ENCODE measurements at places on chromosomes 5 and 9. TPM values are rescaled to one million over a fixed set of nuclear protein-coding genes. Genes with fewer than 3 reads are reported as not detected.

IL3 gene
- total RNA-seq = not detected

RORB gene
- 1.3 TPM for total RNA-seq

DNA sequence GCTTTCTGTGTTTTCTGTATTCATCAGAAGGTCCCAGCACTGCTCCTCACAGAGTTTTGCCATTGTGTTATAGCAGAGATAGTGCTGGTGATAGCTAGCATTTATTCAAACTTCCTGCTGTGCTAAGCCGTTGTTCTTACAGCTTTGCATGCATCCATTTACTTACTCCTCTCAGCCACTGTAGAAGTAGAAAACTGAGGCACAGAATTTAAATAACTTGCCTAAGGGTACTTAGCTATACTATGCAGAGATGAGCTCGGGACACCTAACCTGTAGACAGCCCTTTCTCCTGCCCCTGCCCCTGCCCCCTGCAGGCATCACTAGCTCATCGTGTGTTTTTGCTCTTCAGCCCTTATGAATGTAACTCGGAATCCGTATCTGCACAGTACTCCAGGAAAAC, 227.6 kb downstream of the SAXO1 start:
- DNase-seq = no peak
- H3K27me3 ChIP-seq = no peaks in the 10 kb centered on the region
- no peak overlapping the region for H3K27ac ChIP-seq

DNA sequence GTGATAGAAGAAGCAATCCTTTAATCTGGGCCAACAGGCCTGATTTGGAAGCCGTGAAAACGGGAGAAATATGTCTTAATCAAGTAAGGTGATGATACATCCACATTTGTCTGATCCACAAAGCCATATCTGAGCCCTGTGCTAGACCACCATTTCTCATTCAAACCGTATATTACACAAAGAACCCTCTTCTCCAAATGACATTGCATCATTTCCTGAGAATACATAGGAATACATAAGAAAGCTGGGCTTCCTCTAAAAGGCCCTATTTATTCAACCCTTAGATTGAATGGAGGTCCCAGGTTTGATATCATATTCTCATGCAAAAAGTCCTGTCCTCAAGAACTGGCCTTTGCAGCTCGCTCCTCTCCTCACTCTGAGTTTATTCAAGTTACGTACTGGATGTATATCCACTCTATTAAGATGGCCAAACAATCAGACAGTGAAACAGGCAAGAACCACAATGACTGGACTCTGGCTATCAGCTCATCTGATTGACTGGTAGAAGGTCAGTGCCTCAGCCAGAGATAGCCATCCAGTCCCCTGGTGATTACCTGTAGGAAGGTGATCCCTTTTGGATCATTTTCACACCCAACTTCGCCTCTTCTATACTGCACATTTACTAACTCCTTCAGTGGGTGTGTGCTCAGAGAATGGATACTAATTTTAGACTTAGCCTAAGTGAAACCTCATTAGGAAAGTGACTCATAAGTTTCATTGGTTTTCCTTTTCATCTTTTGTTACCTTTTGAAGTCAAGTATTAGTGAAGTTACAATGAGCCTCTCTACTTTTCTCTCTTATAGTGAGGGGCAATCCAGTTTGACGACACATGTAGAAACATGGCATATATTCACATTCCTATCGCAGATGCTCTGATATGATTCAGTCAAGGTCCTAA, 167.6 kb upstream of the WWC1 start:
- H3K36me3 ChIP-seq = no peaks in the 10 kb centered on the region
- H3K27me3 ChIP-seq = no peaks in the 10 kb centered on the region
- DNase-seq = no peak
- no peak overlapping the region for H3K27ac ChIP-seq

CLK4 gene
- 23.6 TPM for total RNA-seq

ESM1 gene
- 2.1 TPM for total RNA-seq

DNA sequence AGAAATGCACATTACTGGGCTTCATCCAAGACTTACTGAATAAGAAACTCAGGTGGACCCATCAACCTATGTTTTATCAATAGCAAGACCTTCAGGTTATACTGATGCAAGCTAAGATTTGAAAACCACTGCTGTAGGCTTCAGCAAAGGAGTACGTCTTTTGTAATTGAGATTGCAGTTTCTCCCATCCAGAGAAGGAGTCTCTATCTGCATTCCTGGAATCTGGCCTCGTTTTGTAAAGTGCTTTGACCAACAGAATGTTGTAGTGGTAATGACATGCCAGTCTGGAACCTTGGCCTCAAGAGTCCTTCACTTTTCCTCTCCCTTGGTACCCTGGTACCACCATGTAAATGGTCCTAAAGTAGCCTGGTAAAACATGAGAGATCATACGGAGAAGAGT, 32.2 kb upstream of the ELAVL2 start:
- H3K4me3 ChIP-seq = no peak overlapping the region
- H3K27ac ChIP-seq = no peak overlapping the region
- no peaks in the 10 kb centered on the region for H3K27me3 ChIP-seq
- DNase-seq = no peak
- H3K36me3 ChIP-seq = no peaks in the 10 kb centered on the region

- H3K4me3 ChIP-seq = no peak overlapping the region
- no peaks in the 10 kb centered on the region for H3K36me3 ChIP-seq
- H3K27ac ChIP-seq = no peak overlapping the region
Measured at GRCh38 chr5:15383469-15383868, 116.5 kb upstream of the FBXL7 start.

GRCh38 chr5:111676926-111677415, 80.0 kb downstream of the NREP start:
- no peak overlapping the region for H3K27ac ChIP-seq
- no peaks in the 10 kb centered on the region for H3K27me3 ChIP-seq
- no peak overlapping the region for H3K4me3 ChIP-seq
- H3K4me1 ChIP-seq = peaks cover 9% of the 10 kb centered on the region

DNA sequence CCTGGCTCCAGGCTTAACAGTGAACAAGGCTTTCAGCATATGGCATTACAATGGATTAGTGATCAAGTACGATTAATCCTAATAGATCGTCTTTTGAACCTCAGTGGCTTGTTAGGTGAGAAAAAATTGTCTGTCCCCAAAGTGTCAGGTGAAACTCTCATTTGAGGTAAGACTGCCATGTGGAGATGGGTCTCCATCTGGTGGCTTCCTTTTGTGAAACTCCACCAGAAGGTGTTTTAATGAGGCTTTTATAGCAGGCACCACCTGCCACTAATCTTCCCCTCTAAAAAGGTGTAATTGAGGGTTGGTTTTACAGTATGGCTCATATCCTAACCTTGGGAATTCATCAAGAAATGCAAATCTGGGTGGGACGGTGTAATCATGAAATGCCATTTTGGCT, 471.1 kb upstream of the MPDZ start:
- H3K4me1 ChIP-seq = no peaks in the 10 kb centered on the region
- H3K27ac ChIP-seq = no peak overlapping the region

- H3K27ac ChIP-seq = no peak overlapping the region
- peak; percentile 26 for DNase-seq
- H3K36me3 ChIP-seq = no peaks in the 10 kb centered on the region
- H3K4me3 ChIP-seq = no peak overlapping the region
- H3K4me1 ChIP-seq = no peaks in the 10 kb centered on the region
Measured at GRCh38 chr5:74446725-74447241, 193.7 kb downstream of the ENC1 start.

DNA sequence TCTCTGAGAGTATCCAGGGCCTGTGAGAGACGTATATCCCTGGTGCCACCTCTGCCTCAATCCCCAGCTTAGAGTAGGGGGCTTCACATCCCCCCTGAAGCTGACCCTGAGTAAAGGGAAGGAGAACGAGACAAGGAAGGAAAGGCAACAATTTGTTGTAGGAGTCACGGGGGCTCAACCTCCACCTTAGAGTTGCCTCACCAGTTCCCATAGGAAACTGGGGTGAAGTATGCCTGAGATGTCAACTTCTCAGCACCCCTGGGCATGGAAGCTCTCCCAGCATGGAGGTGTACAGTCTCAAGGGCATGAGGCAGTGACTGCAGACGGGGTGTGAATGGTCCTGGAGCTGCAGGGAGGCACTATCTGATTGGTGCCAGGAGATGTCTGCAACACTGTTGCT, 53.6 kb downstream of the S1PR3 start:
- no peak for DNase-seq
- H3K27me3 ChIP-seq = no peaks in the 10 kb centered on the region
- H3K4me3 ChIP-seq = no peak overlapping the region
- no peaks in the 10 kb centered on the region for H3K4me1 ChIP-seq
- H3K27ac ChIP-seq = no peak overlapping the region
- no peaks in the 10 kb centered on the region for H3K36me3 ChIP-seq

GRCh38 chr5:29796013-29796412, 1397.5 kb upstream of the CDH6 start:
- DNase-seq = no peak
- no peak overlapping the region for H3K27ac ChIP-seq
- H3K4me1 ChIP-seq = no peaks in the 10 kb centered on the region
- H3K36me3 ChIP-seq = no peaks in the 10 kb centered on the region
- no peak overlapping the region for H3K4me3 ChIP-seq

- H3K4me3 ChIP-seq = no peak overlapping the region
- no peak for DNase-seq
- H3K36me3 ChIP-seq = no peaks in the 10 kb centered on the region
- H3K27me3 ChIP-seq = no peaks in the 10 kb centered on the region
Measured at GRCh38 chr5:35133186-35133585, 85.4 kb upstream of the AGXT2 start.

- H3K4me3 ChIP-seq = no peak overlapping the region
- no peaks in the 10 kb centered on the region for H3K4me1 ChIP-seq
- no peak for DNase-seq
- no peaks in the 10 kb centered on the region for H3K27me3 ChIP-seq
Measured at GRCh38 chr5:179892255-179892654, 15.4 kb downstream of the TBC1D9B start.

GRCh38 chr5:11467588-11467987, 436.7 kb downstream of the CTNND2 start:
- no peak overlapping the region for H3K27ac ChIP-seq
- no peak overlapping the region for H3K4me3 ChIP-seq
- H3K4me1 ChIP-seq = no peaks in the 10 kb centered on the region

ADAMTS6 gene
- total RNA-seq = 5.2 TPM

GRCh38 chr9:83059417-83059816, 3.5 kb downstream of the RASEF start:
- no peaks in the 10 kb centered on the region for H3K36me3 ChIP-seq

- H3K27ac ChIP-seq = no peak overlapping the region
- no peak for DNase-seq
- no peak overlapping the region for H3K4me3 ChIP-seq
- H3K27me3 ChIP-seq = no peaks in the 10 kb centered on the region
- no peaks in the 10 kb centered on the region for H3K36me3 ChIP-seq
Measured at GRCh38 chr5:83488821-83489220, 17.3 kb downstream of the VCAN start.

BRINP1 gene
- not detected for total RNA-seq

SPINK7 gene
- total RNA-seq = not detected

TMC1 gene
- not detected for total RNA-seq

HSPB3 gene
- not detected for total RNA-seq

DNA sequence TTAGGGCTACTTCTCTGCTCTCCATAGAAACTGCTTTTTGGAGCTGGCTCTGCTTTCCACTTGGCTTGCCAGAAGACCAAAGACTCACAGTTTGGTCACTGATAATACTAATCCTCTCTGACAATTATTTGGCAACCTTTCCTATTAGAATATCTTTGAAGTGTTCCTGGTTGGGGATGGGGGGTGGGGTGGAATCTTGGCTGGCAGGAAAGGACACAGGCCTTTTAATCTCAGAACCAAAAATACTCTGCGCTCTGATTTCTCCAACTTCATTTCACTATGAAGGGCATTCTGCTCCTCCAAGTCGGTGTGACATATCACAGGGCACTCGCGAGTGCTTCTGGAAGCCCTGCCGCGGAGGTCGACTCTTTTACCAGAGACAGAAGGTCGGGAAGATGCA, 1329.0 kb upstream of the WWC1 start:
- no peaks in the 10 kb centered on the region for H3K36me3 ChIP-seq
- DNase-seq = no peak
- H3K4me3 ChIP-seq = no peak overlapping the region
- no peak overlapping the region for H3K27ac ChIP-seq
- H3K4me1 ChIP-seq = no peaks in the 10 kb centered on the region

UHRF2 gene
- total RNA-seq = 40.7 TPM

OCLN gene
- 3.9 TPM for total RNA-seq

DNA sequence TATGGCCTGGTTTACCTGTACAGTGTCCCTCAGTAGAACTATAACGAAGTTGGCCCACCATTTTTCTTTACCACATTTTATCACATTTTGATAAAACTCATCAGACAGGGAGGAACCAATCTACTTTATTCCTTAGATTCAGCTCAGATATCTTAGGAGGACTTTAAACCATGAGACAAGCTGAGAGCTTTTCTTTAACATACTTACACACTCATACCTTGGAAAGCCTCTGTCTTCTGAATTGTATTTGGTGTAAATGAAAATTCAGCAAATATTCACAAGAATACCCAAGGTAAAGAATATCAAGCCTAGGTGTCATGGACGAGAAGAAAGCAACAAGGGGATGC, 313.2 kb downstream of the ENC1 start:
- H3K36me3 ChIP-seq = no peaks in the 10 kb centered on the region
- H3K4me3 ChIP-seq = no peak overlapping the region
- no peak overlapping the region for H3K27ac ChIP-seq
- DNase-seq = no peak

DNA sequence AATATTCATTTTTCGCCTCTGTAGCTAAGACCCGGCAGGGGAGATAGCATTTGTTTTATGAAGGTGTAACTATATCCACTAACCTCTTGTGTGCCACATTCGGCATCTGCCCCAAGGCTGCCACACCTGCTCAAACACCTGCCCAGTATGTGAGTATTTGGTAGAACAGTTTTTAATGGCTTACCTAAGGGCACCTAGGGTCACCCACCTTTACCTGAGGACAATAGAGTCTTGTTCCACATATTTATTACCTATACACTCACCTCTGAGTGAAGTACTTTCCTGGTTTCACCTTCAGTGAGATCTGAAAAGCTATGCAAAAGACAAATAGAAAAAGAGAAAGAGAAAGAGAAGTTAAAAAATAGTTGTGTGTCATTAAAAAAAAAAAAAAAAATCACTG, 68.0 kb upstream of the PIP5K1B start:
- H3K36me3 ChIP-seq = no peaks in the 10 kb centered on the region
- no peaks in the 10 kb centered on the region for H3K27me3 ChIP-seq
- H3K4me1 ChIP-seq = no peaks in the 10 kb centered on the region
- DNase-seq = no peak
- no peak overlapping the region for H3K27ac ChIP-seq

PCDHB2 gene
- not detected for total RNA-seq

MEGF10 gene
- not detected for total RNA-seq

DNA sequence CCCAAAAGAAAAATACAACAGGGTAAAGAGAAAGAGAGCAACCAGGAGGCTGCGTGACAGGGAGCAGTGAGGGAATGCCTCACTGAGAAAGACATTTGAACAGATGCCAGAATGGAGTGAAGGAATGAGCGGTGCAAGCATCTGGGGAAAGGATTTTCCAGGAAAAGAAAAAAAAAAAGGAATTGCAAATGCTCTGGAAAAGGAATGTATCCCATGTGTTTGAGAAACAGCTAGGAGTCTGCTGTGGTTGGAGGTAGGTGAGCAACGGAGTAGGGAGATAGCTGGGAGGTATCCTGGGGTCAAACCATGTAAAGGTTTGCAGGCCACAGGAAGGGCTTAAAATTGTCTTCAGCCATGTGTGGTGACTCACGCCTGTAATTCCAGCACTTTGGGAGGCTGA, 23.6 kb upstream of the CEMIP2 start:
- H3K27me3 ChIP-seq = no peaks in the 10 kb centered on the region
- no peaks in the 10 kb centered on the region for H3K36me3 ChIP-seq
- no peak for DNase-seq
- H3K4me1 ChIP-seq = no peaks in the 10 kb centered on the region
- H3K27ac ChIP-seq = no peak overlapping the region

PHYHD1 gene
- total RNA-seq = 26.9 TPM

Measured in uterus (tissue), 4 donors.